ENCODE measurements at places on chromosomes 3 and 15.

GRCh38 chr15:69138963-69139362 is 21.5 kb upstream of the GLCE start:
- no peak for DNase-seq

- no peak for DNase-seq
Measured at GRCh38 chr15:48548455-48548854, 97.1 kb downstream of the FBN1 start.

DNA sequence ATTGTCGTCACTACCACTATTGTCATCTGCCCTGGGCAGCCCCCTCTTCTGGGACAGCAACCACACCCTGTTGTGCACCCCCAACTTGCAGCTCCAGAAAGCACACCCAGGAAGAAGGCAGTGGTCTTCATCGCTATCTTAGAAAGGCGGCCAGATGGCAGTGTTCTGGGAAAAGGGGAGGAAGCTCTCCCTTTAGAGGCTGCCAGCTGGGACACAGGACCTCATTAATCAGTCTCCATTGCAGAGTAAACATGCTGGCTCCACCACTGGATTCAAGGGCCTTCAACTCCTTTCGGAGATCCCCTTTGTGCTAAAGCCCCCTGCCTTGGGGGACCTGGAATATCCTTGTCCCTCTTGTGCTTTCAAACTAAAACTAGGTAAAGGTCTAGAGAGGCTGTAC is 199.3 kb upstream of the LINGO1 start:
- DNase-seq, result no peak

DNA sequence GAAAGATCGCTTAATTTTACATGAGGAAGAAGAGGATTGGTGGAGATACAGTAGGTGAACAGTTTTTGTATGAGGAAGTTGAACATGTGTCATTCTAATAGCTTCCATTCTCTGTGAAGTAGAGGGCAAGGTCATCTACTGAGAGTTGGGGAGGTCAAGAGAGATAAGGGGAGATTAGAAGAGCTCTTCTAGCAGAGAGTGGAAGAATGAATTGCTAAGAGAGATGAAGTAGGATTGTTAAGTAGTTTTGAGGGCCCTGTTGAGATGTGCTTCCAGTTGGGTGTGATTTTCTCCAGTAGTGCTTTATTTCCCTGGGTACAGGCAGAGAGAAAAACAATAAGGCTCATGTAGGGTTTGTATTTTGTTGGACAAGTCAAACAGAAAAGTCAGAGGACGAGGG is 5.2 kb downstream of the OPA1 start:
- no peak for DNase-seq

- no peak for DNase-seq
Measured at GRCh38 chr15:38682861-38683260, 118.2 kb upstream of the RASGRP1 start.

- no peak for DNase-seq
Measured at GRCh38 chr15:96334705-96335410, 4.4 kb downstream of the NR2F2 start.

- no peak for DNase-seq
Measured at GRCh38 chr3:106068795-106069194, 200.0 kb upstream of the CBLB start.

DNA sequence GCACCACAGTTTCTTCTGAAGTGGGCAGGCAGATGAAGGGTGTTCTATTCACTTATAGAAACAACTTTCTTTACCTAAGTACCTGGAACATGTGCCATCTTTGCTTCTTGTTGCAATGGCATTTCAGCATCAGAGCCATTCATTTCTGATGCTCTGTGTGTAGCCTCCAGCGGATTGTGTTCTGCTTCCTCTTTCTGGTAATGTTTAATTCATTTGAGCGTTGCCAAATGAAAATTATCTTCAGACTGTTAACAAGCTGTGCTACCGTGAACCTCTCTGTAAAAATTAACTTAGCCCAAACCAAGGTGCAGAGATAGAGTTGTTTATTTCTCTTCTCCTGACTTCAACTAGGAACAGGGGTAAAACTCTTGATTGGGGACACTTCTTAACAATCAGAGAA is 302.0 kb downstream of the EDEM1 start:
- DNase-seq, result no peak

DNA sequence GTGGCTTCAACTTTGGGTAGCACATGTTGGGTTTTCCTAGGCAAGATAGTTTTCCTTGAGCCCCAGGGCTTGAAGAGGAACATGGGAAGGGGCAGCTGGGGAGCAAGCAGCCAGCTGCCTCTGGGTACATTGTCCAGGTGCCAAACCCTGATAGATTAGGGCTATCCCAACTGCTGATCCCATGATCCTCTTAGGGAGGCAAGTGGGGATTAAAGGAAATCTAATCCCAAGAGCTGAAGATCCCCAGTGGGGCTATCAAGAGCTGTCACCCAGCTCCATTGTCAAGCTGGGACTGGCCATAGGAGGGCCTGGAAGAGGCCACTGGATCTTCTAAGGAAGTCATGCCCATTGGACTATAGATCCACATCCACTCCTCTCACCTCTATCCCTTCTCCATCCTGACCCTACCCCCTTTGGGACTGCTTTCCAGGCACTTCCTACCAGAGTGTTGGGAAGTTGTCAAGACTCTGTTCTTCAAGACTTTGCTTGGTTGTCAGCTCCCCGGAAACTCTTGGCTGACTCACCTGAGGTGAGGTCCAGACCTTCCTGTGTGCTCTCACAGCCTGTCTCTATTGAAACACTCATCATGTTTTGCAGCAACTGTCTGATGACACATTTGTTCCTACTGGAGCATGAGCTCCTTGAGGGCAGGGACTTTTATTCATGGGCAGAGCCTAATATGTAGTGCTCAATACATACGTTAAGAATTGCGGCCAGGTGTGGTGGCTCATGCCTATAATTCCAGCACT is 5.9 kb downstream of the CAMK2N2 start:
- no peak for DNase-seq

DNA sequence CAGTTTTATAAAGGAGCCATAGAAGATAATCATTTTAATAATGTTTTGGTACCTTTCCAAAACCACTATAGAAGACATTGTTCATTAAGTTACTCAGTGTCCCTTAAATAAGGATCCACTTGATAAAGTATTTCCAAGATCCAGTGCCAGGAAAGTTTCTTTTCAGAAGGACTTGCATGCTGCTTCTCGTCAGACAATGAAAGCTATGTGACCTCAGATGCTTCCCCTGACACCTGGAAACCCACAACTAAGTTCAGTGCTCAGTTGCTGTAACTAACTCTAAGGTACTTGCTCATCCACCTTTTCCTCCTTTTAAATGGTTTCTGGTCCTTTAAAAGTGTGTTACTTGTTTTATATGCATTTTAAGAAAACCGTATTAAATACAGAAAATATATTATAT is 7.3 kb downstream of the SSR3 start:
- DNase-seq, result no peak
